G401 (cell line): ENCODE measurements at places on chromosomes 11 and 22. TPM values are rescaled to one million over a fixed set of nuclear protein-coding genes. Genes with fewer than 3 reads are reported as not detected.
A peak's percentile ranks its signal among the peaks of the same experiment; 100 is the strongest.

DNA sequence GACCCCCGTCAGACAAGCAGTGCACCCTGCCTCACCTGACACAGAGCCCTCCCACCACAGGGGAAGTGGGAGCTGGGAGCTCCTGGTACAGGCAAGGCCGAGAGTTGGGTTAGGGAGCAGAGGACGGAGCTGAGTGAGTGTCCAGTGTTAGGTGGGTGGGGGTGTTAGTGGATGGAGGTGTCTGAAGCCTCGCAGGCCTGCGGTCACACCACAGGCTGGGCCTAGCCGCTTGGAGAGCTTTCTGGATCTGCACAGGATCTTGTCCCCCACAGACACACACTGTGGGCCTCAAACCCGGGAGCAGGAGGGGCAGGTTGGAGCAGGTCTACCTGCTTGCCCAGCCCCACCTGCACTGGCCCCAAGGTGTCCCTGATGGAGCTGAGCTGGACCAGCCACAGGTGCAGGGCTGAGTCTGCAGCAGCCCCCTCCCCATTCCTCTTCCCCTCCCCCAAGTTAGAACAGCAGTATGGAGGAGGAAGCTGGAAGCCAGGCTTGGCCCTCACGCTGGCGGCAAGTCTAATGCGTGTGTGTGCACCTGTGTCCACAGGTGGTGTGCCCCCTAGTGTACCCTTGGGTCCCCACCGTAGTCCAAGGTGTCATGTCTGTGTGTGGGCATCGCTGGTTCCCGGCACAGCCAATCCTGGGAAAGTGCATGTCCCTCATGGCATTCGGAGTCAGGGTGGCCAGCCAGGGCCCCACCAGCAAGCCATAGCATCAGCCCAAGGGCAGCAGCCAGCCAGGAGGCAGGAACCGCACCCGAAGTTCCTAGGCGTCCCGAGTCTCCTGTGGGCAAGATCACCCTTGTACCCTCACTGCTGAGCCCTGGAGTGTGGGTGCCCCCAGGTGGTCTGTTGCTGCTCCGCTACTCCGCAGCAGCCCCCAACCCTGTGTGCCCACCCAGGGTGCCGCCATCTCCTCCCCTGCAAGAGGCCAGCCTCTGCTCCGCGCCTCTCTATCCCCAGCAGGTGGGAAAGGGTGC lies 2.0 kb upstream of the GATD1 start:
- DNase-seq, result no peak

DNA sequence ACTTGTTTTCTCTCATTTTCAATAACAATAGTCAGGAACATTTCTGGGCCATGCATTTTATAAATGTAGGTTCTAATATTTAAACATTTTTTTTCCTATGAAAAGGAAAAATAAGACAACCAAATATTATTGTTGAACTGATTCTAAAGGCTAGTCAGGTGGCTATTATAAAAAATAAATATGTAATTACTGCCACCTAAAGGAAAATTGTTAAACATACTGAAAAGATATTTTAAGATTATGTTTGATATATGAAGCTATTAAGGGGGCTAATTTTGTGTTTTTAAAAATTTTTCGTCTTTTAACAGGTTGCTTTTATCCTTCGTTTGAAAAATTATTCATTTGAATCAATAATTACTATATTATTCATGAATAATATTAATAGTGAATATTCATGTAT lies 62.2 kb upstream of the FDX1 start:
- DNase-seq, result no peak

DNA sequence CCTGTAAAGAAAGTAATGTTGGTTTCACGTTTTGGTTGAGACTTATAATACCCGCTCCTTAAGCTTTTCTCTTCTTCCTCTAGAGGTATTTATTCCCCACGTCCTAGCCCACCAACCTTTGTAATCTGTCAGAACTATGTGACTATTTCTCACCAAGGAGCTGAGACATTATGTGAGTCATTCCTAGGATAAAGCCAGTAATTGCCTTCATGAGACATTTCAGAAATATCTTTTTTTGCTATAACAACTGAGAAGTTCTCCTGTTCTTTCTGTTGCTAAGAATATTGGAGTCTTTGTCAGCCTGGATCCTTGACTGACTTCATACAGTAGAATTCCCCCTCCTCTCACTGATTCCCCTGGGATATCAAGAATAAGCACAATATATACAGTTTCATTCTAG lies 1497.0 kb upstream of the TENM4 start:
- no peak for DNase-seq

DNA sequence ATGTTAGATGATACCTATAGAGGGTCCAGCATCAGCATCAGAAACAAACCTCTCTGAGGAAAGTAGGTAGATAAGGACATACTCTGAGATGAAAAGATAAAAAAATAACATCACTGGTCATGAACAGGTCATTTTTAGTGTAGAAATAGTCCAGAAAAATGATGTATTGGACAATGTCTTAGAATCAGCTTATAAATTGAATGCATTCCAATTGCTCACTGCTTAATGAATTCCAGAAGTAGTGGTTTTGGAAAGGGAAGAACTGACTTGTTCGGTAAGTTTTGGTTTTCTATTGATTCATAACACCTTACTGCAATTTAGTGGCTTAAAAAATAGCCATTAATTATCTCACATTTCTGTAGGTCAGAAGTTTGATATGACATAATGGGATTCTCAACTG lies 929.5 kb upstream of the CCDC90B start:
- DNase-seq, result no peak

- no peak for DNase-seq
Measured at GRCh38 chr11:127683321-127683720, 682.8 kb upstream of the KIRREL3 start.

- no peak for DNase-seq
Measured at GRCh38 chr11:90221803-90222458, 918 bp downstream of the CHORDC1 start.

GRCh38 chr11:119729951-119730613 lies 1.1 kb upstream of the NECTIN1 start:
- no peak for DNase-seq

GRCh38 chr11:105829084-105829483 lies 193.0 kb downstream of the MSANTD4 start:
- no peak for DNase-seq

GRCh38 chr11:60699284-60699691 lies at the start of gene MS4A8:
TSS of gene MS4A8 (plus strand) at chr11:60699612. CDS start at chr11:60700861, 1,249 bp downstream.
- DNase-seq, result no peak

- no peak for DNase-seq
Measured at GRCh38 chr22:43432883-43433415, 21.1 kb downstream of the MPPED1 start.

- DNase-seq, result no peak
Measured at GRCh38 chr22:27127911-27128310, 470.5 kb downstream of the MIAT start.

GRCh38 chr11:65211293-65212105 lies 29.8 kb downstream of the CAPN1 start:
- no peak for DNase-seq

GRCh38 chr11:123122341-123122740 lies 60.4 kb upstream of the HSPA8 start:
- DNase-seq, result peak; percentile 94

DNA sequence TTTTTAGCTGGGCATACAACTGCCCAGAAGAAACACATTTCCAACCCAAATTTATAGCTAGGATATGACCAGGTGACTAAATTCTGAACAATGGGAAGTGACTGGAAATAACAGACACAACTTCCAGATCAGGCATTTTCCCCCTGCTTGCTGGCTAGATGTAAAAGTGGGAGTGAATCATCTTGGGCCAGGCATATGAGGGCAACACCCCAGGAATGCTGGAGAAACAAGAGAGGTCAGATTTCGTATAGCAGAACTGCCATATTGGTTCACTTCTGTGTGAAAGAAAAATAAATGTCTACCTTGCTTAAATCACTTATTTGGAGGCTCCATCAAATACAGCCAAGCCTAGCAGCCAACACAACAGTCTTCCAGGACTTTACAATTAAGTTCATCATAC lies 7.4 kb downstream of the ATL3 start:
- DNase-seq, result no peak

Gene PARVG
- total RNA-seq, result not detected in 2 replicates

Gene ASPHD2
- 2.8 and 3.2 TPM in 2 replicates for total RNA-seq

Gene SLC22A9
- total RNA-seq, result not detected in 2 replicates

Gene SESN3
- 0.12 and 1.1 TPM in 2 replicates for total RNA-seq

Gene PANX3
- total RNA-seq, result not detected in 2 replicates
